ENCODE measurements at places on chromosomes 4 and X.

- no peak for DNase-seq
Measured at GRCh38 chr4:10690185-10690907, 5.8 kb upstream of the CLNK start.

- DNase-seq, result peak; percentile 79
Measured at GRCh38 chrX:19627081-19627480, 111.8 kb upstream of the MAP3K15 start.

DNA sequence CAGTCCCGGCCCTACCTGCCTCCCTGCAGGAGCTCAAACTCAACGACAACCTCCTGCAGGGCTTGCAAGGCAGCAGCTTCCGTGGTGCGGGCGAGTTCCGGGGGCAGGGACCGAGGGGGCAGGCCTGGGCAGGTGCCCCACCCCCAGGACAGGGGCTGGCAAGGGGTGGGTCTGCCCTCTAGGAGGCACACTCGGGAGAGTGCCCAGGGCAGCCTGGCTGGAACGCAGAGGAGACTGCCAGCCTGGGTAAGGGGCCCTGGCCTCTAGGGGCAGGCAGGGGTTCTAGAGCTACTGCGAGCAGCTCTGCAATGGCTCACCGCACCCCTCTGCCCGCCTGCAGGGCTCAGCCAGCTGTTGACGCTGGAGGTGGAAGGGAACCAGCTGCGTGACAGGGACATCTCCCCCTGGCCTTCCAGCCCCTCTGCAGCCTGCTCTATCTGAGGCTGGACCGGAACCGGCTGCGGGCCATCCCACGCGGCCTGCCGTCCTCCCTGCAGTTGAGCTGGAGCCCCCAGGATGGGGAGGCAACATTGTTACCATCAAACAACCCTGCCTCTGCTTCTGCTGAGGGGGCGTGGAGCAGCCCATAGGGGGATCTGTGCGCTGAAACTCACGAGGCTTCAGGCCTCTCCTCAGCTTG, 12.1 kb upstream of the HAUS7 start:
- DNase-seq, result no peak

- DNase-seq, result no peak
Measured at GRCh38 chrX:15853586-15854079, 980 bp downstream of the AP1S2 start.

DNA sequence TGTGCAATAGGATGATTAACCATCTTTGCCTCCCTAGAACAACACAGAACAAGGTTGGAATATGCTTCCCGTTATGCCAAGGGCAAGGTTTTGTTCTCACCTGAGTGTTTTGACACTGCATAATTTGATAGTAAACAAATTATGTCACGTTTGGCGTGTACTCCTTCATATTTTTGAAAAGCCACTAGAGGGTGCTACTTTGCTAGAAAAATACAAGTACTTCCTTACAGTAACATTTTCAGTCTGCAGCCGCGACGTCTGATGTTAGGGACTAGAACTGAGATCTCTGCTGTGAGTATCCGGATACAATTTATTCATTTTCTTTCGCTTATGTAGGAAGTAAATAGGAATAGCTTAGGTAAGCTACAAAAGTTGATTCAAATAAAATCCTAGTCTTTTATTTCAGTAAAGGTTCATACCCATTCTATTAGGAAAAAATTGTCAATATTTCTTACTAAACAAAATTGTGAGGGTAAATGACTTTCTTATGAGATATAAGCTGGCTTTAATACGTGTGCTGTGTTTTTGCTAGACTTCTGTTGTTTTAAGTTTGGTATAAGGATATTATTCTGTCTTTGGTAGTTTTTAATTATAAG, 181.1 kb upstream of the WDFY3 start:
- peak; percentile 88 for DNase-seq

DNA sequence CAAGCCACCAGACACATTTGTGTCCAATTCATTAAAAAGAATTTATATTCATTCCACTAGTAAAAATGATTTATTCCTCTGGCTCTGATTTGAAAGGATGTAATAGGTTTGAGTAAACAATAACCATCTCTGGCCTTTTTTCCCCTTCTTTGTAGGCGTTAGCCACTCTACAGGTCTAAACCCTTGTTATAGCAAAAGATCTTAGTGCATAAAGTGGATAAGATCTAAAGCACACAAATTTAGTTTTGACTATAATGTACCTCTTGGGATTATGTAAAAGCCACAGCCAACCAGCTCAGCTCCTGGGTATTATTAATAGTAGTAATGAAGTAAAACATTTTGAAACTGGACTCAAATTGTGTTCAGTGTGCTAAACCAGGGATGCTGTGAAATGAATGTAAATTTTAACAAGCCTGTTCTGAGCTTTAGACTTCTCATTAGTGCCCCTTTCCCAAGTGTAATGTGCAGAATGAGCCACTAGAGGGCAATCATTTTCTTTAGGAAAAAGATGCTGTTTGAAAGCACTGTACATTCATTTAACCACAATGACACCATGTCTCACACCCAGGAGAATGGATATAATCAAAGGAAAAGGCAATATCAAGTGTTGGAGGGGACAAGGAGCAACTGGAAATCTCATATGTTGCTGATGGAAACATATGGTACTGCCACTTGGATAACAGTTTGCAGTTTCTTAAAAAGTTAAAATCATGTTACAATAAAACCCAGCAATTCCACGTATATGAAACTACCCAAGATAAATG, 69.7 kb downstream of the KLHL8 start:
- peak; percentile 81 for DNase-seq

- no peak for DNase-seq
Measured at GRCh38 chrX:2450681-2451080, 50.1 kb downstream of the DHRSX start.

DNA sequence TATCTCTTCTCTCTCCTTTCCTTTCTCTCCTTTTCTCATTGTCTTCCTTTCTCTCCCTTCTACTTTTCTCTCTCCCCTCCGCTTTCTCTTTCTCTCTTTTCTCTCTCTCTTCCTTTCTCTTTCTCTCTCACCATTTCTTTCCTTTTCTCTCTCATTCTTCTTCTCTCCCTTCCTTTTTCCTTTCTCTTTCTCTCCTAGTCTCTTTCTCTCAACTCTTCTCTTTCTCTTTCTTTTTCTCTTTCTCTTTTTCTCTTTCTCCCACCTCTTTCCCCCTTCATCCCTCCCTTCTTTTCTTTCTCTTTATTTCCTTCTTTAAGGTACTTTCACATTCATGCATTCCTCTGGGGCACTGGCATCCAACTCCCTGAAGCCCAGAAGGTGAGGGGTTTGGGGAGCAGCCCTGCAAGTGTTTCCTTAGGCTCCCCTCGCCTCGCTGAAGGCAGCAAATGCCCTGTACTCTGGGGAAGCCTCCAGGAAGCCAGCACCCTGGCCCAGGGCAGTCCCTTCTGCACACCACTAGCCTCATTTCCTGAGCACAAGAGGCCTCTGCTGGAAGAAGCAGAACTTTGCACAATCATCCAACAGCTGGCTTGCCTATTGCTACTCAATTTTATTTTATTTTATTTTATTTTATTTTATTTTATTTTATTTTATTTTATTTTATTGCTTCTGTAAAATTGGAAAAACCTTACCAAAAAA, 124.2 kb downstream of the NFKB1 start:
- DNase-seq, result peak; percentile 59

DNA sequence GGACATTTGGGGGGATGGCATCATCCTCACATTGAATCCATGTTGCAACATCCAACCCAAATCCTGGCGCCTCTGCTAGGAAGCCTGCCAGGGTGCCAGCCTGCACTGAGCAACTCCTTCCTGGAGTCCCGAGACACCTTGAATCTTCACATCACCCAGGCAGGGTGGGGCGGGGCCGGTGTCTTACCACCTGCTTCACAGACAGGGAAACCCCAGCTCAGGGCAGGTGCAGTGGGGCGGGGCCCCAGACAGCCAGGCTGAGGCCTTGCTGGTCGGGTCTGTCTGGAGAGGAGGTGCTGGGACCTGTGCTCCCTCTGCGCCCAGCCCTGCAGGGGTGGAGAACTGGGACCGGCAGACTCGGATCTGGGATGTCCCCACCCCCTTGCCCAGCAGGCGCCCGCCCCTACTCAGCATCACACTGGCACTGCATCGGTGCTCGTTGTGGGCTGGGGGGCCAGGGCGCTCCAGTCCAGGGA, 31.5 kb upstream of the HTRA3 start:
- no peak for DNase-seq

DNA sequence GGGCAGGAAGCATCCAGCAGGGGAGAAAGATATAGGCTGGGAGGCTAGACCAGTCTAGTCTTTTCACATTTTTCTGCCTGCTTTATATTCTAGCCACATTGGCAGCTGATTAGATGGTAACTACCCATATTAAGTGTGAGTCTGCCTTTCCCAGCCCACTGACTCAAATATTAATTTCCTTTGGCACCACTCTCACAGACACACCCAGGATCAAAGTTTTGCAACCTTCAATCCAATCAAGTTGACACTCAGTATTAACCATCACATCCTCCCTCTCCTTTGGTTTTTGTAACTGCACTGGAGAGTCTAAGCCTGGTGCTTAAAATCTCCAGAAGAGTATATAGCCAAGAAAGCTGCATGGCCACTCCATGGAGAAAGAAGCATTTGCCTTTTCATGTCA, 560.4 kb downstream of the GRXCR1 start:
- DNase-seq, result no peak

GRCh38 chr4:55920571-55920970, 28.2 kb upstream of the CEP135 start:
- DNase-seq, result no peak

DNA sequence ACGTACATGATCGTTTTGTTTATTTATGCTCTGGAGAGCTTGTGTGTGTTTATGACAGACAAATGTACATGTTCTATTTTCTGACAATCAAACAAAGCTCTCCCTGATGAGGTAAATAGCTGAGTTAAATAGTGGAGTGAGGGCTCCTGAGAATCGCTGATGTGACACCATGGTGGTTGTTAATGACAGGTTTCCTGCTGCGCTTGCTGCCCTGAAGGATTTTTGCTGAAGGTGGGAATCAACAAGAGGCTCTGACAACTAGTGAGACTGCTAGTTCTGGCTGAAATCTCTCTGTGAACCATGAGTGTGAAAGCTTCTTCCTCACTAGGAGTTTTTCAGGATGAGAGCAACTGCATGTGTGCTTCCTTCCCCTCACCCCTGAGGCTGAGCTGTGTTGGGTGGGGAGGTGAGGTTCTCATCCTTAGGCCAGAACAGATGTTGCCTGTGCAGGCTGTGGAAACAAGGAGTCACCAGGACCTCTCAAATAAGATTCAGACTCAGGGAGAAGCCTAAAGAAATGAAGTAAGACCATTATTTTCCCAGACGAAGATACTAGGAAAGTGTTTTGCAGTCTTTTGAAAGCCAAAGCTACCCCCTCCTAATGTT, 173.4 kb upstream of the JADE1 start:
- no peak for DNase-seq

DNA sequence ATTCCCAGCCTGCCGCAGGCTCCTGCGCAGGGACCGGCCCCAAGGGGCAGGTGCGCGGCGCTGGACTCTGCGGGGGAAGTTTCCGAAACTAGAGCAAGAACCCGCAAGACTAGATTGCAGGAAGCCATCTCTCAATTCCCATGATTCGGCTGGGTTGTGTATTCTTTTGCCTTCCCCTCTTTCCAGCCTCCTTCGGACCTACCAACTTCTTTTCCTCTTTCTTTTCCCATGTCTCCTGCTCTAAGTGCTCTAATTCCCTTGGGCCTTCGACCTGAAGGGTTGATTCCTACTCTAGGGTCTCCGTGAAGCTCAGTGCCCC, 645 bp upstream of the OPHN1 start:
- no peak for DNase-seq

DNA sequence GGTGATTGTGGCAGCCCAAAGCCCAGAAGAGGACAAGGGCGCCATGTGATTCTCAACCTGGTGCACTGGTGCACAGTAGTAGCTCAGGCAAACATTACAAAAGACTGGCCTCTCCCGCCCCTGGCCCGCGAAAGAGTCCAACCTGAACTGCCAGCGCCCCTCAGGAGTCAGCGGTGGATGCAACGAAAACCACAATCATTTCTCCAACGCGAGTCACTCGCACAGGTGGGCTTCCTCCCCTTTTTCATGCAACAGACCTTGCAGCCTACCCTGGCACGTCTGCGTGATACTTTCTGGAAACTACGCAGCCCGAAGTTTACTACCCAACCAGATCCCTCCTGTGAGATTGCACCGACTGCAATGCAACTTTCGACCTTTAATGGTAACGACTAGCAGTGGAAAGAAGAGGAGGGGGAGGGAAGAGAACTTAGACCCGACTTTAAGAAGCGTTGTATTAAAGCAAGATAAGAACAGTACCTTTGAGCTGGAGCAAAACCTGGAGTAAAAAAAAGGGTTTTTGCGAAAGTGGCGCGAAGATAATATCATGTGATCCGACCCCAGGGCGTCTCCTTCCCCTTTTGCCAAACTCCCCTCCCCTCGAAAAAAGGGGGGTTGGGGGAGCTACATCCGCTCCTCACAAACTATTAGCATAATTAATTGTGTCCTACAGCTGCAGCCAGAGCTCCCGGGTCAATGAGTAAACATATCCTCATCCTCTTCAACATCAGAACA, 63.3 kb upstream of the CCDC160 start:
- DNase-seq, result no peak

DNA sequence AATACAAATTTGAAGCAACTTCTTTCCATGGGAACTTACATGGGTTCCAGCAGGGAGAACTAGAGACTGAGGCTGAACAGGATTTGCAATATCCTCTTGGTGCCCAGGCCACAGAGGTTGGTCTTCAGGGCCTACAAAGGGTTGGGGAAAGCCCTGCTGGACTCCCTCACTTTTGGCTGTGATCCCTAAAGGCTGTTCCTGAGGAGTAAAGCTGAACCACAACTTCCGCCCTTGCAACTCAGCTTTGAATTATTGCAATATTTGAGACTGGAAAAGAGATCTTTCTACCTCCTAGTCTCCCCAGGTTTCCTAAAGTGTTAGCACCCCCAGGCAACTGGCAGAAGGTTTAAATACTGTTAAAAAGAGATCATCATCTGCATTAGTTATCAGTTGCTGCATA, 26.9 kb downstream of the DCHS2 start:
- no peak for DNase-seq

- peak; percentile 87 for DNase-seq
Measured at GRCh38 chr4:169345316-169345721, 74.6 kb upstream of the SH3RF1 start.

DNA sequence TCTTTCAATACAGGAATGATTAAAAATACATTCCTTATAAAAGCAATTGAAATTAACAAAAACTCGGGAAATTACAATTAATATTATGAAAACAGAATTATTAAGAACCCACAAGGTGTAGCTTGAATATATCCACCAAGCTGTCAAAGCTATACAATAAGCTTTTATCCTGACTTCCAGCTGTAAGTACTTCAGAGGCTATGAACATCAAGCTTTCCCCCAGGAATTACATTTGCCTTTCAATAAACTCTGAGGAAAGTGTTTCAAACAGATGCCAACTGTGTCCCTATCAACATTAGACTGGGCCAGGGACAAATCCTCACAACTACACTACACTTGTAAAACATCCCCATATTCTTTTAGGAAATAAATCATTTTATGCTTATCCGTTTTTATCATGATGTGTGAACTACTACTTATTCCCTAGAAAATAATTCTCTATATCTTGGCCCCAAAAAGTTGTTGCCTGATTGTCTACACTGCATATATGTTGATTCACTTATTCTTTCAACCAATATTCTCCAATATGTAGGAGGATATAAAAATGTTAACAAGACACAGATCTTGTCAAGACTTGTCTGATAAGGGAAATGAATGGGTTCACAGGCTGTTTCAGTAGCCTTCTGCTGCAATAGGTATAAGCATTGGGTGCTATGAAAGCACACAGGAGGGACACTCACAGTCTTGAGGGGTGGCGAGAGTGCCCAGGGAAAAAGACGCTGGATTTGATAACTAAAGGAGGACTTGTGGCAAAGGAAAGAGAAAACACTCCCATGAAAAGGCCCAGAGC, 494.1 kb downstream of the CENPC start:
- no peak for DNase-seq

- DNase-seq, result no peak
Measured at GRCh38 chr4:168441412-168441811, 38.9 kb downstream of the DDX60L start.
